Left ventricle myocardium inferior (tissue), 1 donor: ENCODE measurements at places on chromosomes 2 and 18. TPM values are rescaled to one million over a fixed set of nuclear protein-coding genes. Genes with fewer than 3 reads are reported as not detected.

- no peak overlapping the region for H3K4me3 ChIP-seq
- no peak for DNase-seq
- H3K36me3 ChIP-seq = no peaks in the 10 kb centered on the region
- H3K27ac ChIP-seq = no peak overlapping the region
- no peaks in the 10 kb centered on the region for H3K27me3 ChIP-seq
- H3K4me1 ChIP-seq = no peaks in the 10 kb centered on the region
Observed at GRCh38 chr18:44119607-44120006, 561.1 kb upstream of the SETBP1 start.

DNA sequence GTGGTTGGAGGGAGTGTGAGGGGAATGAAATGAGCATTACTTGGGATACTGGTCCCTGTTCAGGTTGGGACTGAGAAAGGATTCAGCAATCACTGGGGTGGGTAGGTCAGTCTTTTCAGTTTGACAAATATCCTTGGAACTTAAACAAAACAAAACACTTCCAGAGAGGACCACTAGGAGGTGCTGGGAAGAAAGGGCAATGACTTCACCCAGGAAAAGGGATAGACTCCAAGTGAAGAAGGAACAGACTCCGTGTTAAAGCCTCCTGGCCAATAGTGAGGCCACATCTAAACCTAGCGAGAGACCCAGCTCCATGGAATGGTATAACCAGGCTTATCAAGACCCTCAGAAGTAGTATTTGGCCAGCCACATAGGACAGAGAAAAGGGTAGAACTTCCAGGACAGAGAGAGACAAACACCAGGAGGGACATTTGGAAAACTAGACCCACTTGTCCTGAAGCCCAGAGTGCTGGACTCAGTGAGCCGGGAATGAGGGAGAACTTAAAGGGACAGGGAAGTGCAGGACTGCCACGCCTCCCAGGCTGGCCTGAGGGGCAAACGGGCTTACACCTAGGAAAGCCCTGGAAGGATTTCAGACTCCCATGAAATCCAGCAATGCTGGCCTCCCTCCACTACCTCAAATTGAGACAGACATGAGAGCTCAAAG lies 19.6 kb upstream of the KCNG3 start:
- peaks cover 7% of the 10 kb centered on the region for H3K27me3 ChIP-seq
- DNase-seq = no peak
- no peaks in the 10 kb centered on the region for H3K4me1 ChIP-seq
- no peak overlapping the region for H3K27ac ChIP-seq
- H3K4me3 ChIP-seq = no peak overlapping the region

DNA sequence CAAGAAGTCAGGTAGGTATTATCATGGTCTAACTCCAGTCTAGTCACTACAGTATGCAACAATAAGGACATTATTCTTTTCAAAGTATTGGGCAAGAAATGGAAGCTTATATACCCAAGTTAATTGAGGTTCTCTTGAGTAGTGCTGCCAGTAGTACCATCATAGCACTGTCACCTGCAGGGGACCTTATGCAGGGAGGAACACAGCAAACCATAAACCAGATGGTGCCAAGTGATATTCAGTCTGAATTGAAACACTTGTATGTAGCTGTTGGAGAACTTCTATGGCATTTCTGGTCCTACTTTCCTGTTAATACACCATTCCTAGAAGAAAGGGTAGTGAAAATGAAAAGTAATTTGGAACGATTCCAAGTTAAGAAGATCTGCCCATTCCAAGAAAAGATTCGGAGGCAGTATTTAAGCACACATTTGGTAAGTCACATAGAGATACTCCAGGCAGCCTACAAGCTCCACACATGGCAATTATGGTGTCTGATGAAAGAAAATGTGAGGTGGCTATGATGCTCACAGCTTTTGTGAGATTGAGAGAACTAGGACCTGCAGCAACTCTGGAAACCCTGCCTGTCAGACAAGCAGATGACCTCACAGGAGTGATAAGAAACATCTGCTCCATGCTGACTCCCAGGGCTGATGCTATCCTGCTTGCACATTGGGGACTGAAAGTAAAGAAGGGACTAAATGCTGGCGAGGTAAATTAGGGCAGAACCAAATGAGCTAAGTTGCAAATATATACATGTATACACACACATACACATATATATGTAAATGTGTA lies 174.7 kb downstream of the MC4R start:
- no peaks in the 10 kb centered on the region for H3K36me3 ChIP-seq
- H3K4me3 ChIP-seq = no peak overlapping the region
- no peak overlapping the region for H3K27ac ChIP-seq

DNA sequence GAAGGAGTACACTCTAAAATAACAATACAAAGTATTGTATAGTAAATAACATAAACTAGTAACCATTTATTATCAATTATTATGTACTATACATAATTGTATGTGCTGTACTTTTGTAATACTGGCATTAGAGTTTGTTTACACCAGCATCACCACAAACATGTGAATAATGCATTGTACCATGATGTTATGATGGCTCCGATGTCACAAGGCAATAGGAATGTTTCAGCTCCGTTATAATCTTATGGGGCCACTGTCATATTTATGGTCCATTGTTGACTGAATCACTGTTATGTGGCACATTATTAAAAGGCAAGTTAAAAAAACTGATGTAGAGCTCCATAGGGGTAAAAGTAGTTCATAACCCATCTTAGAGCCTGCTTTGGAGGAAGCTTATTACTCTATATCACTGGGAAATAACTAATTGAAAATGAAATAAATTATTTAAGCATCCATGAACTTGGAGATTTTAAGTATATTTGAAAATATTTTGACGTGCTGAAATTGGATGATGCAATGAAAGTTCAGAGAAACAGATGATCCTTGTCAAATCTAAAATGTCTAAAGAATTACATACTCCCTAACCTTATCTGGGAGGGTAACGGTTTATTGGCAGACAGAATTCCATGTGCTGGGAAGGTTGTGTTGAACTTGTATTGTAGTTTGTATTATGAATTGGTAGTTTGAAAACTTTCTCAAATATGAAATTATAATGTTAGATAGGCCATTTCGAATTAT lies 2.4 kb downstream of the SKA1 start:
- H3K27me3 ChIP-seq = no peaks in the 10 kb centered on the region
- H3K27ac ChIP-seq = no peak overlapping the region
- DNase-seq = no peak
- peaks cover 14% of the 10 kb centered on the region for H3K4me1 ChIP-seq

DNA sequence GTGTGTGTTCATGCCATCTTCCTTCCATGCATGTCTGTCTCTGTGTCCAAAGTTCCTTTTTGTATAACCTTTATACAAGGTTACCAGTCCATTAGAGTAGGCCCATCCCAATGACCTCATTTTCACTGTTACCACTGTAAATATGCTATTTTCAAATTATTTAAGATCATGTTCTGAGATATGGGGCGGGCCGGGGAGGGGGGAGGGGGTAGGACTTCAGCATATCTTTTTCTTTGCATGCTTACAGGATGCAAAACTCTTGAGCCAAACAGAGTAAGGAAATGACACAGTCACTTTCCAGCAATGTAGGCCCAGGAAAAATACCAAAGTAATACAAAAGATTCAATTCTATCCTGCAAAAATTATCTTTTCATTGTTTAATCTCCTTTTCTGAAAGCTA lies 124.1 kb upstream of the HNRNPA3 start:
- no peak overlapping the region for H3K4me3 ChIP-seq
- no peaks in the 10 kb centered on the region for H3K36me3 ChIP-seq
- no peak for DNase-seq
- H3K27ac ChIP-seq = no peak overlapping the region

DNA sequence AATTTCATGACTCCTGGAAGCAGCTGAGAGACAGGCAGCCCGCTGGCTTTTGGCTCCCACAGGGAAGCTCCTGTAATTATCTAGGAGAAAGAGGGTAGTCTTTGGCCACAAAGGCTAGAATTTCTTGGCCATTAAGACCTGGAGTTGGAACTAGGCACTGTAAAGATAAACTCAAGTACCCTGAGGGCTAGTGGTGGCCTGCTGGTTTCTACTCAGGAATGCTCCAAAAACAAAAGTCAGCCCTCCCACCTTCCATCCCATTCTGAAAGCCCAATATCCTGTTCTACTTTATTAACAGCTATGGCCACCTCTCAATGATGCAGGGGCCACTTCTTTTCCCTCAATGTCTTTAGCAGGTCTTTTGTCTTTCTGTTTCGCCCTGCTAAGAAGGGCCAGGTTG lies 34.0 kb upstream of the CYP26B1 start:
- peaks cover 27% of the 10 kb centered on the region for H3K4me1 ChIP-seq
- no peak overlapping the region for H3K27ac ChIP-seq
- no peaks in the 10 kb centered on the region for H3K27me3 ChIP-seq
- peaks cover 31% of the 10 kb centered on the region for H3K36me3 ChIP-seq

GRCh38 chr2:121356058-121356640 lies 71.1 kb upstream of the TFCP2L1 start:
- no peak overlapping the region for H3K4me3 ChIP-seq
- H3K27ac ChIP-seq = no peak overlapping the region
- DNase-seq = no peak
- H3K4me1 ChIP-seq = peaks cover 55% of the 10 kb centered on the region

DNA sequence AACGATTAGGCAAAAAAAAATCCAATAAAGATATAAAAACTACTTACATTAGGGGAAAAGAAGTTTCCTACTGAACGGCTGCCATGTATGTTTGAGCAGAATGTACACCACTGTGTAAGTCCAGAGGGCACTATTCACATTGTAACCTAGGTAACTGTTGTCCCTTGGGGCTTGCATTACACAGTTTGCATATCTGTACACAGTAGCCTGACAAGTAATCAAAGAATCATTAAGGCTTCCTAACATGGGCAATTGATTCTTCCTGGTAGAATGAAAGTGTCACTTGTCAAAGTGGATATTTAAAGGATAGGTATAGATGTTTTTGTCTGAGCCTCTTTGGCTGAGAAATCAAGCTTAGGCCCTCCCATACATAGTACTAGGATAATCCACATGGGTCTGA lies 39.1 kb downstream of the PLEK start:
- peaks cover 18% of the 10 kb centered on the region for H3K27me3 ChIP-seq
- peaks cover 11% of the 10 kb centered on the region for H3K4me1 ChIP-seq
- DNase-seq = no peak
- H3K27ac ChIP-seq = no peak overlapping the region
- H3K4me3 ChIP-seq = no peak overlapping the region
- H3K36me3 ChIP-seq = no peaks in the 10 kb centered on the region

DNA sequence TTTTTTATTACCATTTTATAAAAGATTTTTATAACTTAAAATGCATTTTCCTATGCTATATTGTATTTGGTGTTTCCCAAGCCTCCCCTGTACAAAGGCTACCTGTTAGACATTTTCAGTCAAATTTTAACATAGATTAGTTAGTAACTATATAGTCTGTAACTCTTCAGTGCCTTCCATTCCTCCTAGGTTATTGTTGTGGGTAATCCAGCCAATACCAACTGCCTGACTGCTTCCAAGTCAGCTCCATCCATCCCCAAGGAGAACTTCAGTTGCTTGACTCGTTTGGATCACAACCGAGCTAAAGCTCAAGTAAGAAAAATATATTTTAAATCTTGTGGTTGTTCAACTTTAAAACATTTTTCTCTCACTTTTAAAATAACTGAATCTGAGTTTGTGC lies 10.2 kb downstream of the MDH1 start:
- H3K27me3 ChIP-seq = no peaks in the 10 kb centered on the region
- no peak overlapping the region for H3K27ac ChIP-seq
- peaks cover 71% of the 10 kb centered on the region for H3K4me1 ChIP-seq
- peaks cover 99% of the 10 kb centered on the region for H3K36me3 ChIP-seq

TTC32 gene
- 4.9 TPM for total RNA-seq

PRSS56 gene
- not detected for total RNA-seq

UGT1A10 gene
- total RNA-seq = not detected

TACR1 gene
- total RNA-seq = 0.22 TPM

PLA2R1 gene
- 2.3 TPM for total RNA-seq

DYSF gene
- total RNA-seq = 48.2 TPM

HOXD11 gene
- total RNA-seq = not detected
